Activated CD4-positive, alpha-beta T cell treated with anti-CD3 and anti-CD28 coated beads for 1 hour (primary cell): ENCODE measurements at places on chromosomes 11 and 22.

DNA sequence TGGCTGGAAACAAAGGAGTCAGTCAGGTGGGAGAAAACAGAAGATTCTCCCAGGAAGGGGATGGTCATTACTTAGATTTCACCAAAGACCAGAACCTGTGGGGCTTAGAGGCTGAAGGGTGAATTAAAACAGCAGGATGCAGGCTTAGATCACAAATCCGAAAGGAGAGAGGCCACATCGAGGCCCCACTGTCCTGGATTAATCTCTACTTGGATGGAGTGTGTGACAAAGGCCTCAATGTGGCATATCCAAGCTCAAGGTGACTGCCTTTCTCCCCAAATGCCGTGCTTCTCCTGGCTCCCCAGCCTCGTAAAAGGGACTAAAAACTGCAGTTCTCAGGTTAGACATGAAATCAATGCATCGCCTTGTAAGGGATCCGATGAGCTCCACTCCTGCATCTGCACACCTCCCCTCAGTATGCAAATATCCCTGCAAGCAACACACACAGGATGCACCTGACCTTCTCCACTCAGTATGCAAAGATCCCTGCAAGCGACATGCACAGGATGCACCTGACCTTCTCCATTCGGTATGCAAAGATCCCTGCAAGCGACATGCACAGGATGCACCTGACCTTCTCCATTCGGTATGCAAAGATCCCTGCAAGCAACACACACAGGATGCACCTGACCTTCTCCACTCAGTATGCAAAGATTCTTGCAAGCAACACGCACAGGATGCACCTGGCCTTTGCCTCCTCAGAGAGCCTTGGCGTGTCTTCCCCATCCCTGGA is 447.4 kb downstream of the BRD1 start:
- DNase-seq, result no peak

DNA sequence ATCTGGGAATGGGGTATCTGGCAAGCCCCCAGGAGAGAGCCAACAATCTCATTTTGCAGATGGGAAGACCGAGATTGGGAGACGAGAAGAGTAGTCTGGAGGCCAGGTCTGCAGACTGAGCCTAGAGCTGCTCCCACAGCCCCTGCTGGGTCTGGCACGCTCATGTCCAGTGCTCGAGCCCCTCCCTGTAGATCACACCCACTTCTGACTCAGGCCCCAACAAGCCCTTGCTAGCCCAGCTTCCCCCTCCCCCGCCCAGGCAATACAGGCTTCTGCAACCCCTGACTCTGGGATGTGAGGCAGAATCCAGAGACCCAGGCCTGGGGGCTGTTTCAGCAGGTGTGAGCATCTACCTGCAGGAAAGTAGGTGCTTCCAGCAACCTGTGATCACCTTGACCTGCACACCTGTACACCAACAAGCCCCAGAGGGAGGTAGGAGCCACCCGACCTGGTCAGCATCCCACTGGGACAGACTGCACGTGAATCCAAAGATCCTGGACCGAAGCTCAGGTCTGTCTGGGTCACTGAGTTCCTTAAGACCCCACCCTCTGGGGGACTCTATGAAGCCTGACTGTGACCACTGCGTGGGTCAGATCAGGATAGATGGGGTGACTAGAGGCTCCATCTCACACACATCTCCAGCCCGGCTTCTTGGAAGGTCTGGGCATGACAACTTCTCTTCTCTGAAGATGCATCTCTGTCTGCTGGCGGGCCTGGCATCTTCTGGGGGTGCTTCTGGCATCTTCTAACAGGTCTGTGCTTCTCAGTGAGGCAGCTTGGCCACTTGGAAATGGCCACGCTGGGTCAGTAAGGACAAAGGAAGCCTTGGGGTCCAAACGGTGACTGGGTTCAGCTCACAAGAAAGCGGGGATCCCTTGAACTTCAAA is 29.3 kb downstream of the LINC01488 start:
- no peak for DNase-seq

GRCh38 chr11:88849368-88849767 is 216.4 kb downstream of the GRM5 start:
- no peak for DNase-seq

- no peak for DNase-seq
Observed at GRCh38 chr22:49362211-49362839, 465.3 kb downstream of the BRD1 start.

GRCh38 chr22:49561976-49562375 is 265.7 kb downstream of the BRD1 start:
- no peak for DNase-seq

DNA sequence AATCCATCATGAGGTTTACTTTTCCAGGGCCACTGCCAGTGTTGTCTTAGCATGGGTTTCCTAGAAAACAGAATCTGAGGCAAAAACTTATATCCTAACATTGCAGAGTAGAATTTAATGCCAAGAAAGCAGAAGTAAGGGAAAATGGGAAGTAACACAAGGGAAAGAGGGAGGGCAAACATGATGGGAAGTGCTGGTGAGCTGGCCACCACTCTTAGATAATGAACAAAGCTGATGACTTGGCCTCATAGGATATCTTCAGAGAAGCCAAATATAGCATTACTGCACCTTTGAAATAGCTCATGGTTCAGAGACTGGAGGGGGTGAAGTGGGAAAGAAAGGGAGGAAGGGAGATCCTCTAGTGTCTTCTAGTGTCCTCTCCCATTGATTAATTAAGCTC is 24.8 kb upstream of the CALCB start:
- no peak for DNase-seq

DNA sequence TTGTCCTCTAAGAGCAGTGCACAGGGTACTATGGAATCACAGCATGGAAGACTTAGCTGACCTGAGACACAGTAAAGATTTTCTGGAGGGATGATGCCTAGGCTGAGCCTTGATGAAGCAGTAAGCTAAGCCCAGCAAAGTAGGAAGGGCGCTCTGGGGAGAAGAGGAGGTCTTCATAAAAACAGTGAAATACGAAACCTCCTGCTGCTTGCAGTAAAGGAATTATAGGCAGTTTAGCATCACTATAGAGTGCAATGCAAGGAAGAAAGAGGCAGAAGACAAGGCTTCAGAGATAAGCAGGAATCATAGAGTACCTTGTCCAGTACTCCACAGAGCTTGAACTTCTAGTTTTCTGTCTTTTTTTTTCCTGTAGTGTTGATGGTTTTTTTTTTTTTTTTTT is 555.7 kb upstream of the CADM1 start:
- DNase-seq, result no peak

GRCh38 chr22:30609260-30610185 is 2.5 kb downstream of the TCN2 start:
- DNase-seq, result no peak
